AG04449 (cell line): ENCODE measurements at places on chromosomes 11 and 22.

DNA sequence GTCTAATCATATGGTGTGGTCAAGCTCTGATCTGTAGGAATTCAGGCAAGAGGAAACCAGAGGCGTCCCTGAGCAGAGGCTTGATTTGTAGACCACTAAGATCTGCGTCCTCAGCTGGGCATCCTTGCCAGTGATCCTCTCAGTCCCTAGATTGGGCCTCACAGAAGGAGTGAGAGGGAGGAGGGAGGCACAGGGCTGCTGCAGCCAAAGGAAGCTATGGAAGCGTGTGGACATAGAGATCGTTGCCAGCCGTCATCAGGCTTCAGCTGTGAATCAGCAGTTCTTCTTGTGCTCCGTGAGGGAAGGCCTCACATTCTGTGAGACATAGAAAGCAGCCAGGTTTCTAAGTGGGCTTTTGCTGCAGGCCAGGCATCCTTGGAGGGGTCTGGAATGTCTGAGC lies 254.6 kb upstream of the KIRREL3 start:
- DNase-seq = no peak

DNA sequence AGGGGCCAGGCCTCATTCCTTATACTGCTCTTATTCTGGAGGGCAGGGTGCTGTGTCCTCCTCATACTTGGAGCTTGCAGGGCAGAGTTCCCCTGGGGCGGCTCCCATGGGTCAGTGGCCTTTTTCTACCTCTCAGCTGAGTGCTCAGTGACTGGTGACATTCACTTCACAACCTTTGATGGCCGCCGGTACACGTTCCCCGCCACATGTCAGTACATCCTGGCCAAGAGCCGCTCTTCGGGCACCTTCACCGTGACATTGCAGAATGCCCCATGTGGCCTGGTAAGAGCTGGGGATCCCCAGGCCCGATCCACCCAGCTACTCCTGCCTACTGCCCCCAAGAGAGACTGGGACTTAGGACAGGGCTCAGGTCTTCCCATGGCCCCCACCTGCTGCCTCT lies 14.5 kb downstream of the OTOG start:
- DNase-seq = no peak

DNA sequence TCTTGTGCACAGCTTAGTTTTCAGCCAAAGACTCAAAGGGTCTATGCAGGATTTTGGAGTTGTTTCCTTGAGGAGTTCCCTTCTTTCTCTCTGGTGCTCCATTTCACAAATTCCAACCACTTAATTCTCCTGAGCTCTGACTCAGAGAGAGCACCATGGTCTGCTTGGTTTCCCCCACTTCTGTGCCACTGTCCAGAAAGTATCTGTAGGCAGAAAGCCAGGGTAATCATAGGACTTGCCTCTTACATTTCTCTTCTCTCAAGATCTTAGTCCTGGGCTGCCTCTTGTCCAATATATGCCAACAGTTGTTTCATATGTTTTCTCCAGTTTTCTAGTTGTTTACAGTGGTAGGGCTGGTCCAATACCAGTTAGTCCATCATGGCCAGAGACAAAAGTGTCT lies 6.4 kb upstream of the MRGPRD start:
- DNase-seq = no peak

GRCh38 chr11:78038697-78039313 lies 15.7 kb upstream of the KCTD14 start:
- DNase-seq = no peak

- DNase-seq = no peak
Measured at GRCh38 chr11:94774345-94774744, 6.2 kb downstream of the AMOTL1 start.

GRCh38 chr11:47348859-47349258 lies 3.6 kb downstream of the MYBPC3 start:
- DNase-seq = no peak

DNA sequence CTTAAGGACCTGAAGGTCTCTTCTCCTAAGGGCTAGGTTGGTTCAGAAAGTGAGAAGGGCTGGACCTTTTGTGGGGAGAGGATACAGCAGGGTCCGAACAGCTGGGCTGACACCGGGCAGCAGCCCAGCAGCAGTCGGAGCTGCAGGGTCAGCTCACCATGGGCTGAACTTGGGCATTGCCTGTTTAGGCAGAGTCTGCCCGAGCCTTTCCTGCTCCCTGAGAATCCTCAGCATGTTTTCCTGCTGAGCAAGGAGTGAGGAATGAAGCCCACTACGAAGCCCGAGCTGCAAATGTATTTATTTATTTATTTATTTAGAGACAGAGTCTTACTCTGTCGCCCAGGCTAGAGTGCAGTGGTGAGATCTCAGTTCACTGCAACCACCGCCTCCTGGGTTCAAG lies 83.9 kb downstream of the PTPRJ start:
- DNase-seq = peak; percentile 72

DNA sequence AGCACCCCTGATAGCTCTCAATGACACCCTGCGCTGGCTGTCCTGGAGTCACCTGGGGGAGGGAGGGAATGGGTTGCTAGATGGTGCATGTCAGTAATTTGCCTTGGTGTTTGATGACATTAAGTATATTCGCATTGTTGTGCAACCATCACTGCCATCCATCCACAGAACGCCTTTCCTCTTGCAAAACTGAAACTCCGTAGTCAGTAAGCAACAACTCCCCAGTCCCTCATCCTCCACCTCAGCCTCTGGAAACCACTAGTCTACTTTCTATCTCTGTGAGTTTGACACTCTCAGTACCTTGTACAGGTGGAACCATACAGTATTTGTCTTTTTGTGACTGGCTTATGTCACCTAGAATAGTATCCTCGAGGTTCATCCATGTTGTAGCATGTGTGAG lies 62.6 kb downstream of the PKNOX2 start:
- DNase-seq = no peak

GRCh38 chr22:23042179-23042578 lies 28.1 kb upstream of the GNAZ start:
- DNase-seq = no peak

DNA sequence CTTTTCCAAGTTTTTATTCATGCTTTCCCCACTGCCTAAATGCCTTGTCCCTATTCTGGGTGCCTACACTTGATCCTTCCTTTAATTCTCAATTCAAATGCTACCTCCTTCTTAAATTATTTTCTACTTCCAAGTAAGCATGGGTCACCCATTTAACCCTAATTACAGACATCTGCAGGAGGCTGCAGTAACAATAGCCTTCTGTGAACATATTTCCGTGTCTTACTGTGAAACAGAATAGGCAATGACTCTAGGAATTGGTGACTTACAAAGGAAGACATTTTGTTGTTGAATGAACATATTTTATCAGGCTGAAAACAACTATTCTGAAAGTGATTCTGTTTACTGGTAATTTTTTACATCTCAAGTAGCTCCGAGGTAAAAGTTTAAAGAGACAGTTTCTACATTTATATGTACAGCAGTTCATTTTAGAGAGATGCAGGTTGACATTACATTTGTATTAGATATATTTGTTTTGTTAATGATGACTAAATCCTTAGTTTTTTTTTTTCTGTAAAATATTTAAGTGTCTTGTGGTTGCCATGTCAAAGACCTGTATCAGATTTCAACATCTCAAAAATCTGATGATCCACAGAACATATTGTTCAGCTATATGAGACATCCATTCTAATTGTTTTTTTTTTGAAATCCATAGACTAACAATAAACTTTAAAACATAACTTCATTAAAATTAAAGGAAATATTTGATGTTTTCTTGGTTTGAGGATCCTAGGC lies 316.8 kb downstream of the CASP12 start:
- DNase-seq = no peak
